ENCODE measurements at places on chromosomes 1 and 21. TPM values are rescaled to one million over a fixed set of nuclear protein-coding genes. Genes with fewer than 3 reads are reported as not detected.

DNA sequence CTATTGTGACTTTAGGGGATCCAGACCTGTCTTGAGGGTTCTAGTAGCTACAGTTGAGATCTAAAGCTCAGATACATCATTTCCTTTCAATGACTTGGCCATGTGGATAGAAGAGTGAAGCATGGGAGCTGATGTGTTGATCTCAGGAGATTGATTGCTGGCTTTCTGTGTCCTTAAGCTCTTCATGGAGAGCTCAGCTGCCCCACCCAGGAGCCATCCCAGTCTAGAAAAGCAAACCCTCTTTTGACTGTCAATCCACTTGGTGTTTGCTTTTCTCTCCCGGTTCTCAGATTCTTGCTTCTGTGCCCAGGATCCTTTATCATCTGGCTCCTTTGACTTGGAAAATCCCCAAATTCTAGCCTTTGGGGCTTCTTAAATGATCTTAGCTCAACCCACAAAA lies 87.2 kb downstream of the ATP1A1 start:
- no peak for DNase-seq

GRCh38 chr21:27837936-27838335 lies 871.0 kb upstream of the ADAMTS5 start:
- DNase-seq = no peak

DNA sequence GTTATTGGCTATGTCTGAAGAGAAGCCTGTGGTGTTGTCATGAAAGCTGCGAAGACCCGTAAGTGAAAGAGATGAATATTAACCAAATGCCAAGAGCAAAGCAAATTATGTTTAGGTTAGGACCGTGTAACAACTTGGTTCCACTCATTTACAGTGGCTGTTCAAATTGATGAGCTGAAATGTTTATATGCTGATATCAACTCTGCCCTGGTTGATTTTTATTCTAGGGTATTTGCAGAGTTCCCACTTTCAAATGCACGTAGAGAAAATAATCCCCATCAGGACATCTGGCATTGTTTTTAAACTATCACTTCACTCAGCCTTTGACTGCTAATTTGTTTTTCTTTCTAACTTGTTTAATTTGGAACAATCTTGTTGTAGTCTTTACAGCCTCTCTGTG lies 581.6 kb upstream of the ADAMTS5 start:
- no peak for DNase-seq

- no peak for DNase-seq
Observed at GRCh38 chr1:61092642-61093041, 10.3 kb downstream of the NFIA start.

GRCh38 chr1:202697038-202697437 lies 13.2 kb downstream of the SYT2 start:
- no peak for DNase-seq

DNA sequence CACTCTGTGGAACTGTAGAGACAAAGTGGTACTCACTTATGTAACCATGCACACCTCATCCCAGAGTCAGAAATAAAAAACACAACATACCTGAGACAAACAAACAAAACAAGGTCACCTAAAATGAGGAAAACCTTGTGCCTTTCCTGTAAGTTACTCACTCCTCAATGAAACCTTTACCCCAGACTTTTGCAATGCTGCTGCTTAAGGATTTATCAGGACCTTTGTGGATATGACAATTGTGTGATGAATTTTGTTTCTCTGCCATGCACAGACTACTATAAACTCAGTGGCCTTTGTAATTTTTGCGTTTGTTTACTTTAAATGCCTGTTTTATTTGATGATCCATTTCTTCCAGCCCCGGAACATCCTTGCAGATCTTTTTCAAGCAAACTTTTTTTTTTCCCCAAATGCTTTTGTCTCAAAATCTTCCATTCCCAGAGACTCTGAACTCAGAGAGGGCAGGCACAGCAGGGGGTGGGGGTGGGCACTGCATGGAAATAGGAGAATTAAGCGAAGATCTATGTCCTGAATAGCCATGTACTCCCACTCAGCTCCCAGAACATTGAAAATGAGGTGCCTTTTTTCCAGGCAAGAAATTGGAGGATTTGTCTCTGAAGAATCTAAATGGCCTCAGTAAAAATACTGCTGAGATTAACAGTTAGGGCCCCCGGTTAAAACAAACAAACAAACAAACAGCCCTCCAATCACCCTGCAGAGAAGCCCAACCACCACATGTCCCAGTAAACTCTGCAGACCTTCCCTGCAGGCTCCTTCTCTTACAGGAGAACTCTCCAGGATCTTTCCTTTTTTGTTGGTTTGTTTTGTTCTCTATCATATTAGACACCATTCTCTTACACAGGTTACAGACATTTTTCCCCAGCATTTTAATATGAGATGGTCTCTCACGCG lies 22.6 kb upstream of the SIM2 start:
- DNase-seq = no peak

GRCh38 chr21:44272284-44272858 lies 10.7 kb upstream of the DNMT3L start:
- DNase-seq = no peak

PDZK1 gene
- 0.58 TPM for total RNA-seq
